ENCODE measurements at places on chromosomes 13 and 19.

DNA sequence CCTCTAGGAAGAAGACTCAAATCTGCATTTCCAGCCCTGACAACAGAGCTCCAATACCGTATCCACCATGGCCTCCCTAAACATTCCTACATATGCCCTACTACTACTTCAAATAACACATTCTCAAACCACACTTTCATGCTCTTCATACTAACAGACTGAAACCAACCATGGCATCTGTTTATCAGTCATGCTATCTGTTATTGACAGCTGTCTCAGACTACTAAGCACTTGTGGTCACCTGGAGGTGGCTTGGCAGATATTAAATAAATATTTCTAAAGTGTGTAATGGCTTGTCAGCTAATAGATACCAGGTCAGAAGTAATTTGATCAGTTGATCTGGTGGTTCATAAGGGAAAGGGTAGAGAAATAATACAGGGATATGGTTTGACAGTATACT, 489.1 kb downstream of the DIAPH3 start:
- no peak for DNase-seq

GRCh38 chr13:99636728-99637353, 135.6 kb downstream of the TM9SF2 start:
- DNase-seq: no peak

DNA sequence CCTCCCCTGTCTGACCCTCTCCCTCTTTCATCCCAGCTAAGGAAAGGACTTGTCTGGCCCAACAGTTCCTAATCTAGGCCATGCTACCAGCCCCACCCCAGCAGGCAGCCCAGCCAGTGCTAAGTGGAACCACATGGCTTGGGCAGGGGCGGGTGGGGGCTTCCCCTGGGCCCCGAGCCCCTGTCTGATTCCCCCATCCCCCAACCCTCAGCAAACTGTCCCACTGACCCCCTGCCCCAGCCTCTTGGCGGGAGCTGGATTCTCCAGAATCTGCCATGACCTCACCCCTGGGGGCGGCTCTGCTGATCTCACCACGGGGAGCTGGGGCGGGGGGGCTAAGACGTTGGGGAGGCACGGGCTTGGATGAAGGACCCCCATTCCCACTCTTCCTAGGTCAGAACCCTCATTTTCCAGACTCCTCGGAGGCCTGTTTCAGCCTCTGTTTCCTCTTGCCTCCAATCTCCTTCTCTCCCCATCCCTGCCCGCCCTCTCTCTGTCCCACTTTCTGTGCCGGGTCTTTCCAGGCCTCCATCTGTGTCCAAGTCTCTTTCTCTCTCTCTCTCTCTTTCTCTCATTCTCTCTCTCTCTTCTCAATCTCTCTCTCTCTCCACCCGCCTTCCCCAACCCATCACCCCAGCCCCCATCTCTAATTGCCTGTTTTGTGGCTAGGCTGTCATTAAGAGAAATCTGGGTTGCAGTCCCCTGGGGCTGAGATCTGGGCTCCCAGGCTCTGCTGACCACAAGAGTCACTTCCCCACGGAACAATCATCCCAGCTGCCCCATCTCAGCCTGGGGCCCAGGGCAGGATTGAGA, 2.7 kb downstream of the COL5A3 start:
- DNase-seq: no peak

DNA sequence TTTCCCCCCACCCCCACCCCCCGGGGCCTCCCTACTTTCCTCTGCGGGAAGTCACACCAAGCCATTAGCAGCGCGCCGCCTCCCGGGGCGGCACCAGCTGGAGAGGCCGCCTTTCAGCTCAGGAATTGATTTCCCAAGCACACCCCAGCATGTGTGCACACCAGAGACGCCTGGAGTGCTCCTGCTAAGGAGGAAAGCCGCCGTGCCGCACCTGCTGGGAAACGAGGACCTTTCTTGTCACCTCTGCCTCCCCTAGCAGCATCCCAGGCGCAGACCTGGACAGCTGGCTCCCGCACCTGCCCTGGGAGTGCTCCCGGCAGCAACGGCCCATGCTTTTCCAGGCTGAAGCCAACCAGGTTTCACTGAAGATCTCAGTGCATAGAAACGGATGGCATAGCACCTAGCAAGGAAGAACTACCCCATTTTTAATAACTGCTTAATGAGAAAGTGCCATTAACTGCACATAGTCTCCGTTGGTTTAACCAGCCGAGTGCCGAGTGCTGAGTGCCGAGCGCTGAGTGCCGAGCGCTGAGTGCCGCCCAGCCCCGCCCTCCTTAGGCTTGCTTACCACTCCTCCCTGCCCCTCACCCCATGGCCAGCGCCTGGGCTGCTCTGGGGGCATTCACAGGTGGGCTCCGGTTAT, 165.0 kb downstream of the USP12 start:
- no peak for DNase-seq

GRCh38 chr19:40580619-40581018, 3.9 kb downstream of the SHKBP1 start:
- no peak for DNase-seq

- no peak for DNase-seq
Measured at GRCh38 chr13:37546087-37546486, 52.5 kb downstream of the POSTN start.

Measured in stimulated activated CD4-positive, alpha-beta T cell treated with anti-CD3 and anti-CD28 coated beads, Interleukin-1b, Interleukin-23, amount 100 ng/mL, for 24 hours (primary cell).